Muscle of leg (tissue), 16 donors: ENCODE measurements at places on chromosomes 11 and 22. TPM values are rescaled to one million over a fixed set of nuclear protein-coding genes. Genes with fewer than 3 reads are reported as not detected.
A peak's percentile ranks its signal among the peaks of the same experiment; 100 is the strongest.

DNA sequence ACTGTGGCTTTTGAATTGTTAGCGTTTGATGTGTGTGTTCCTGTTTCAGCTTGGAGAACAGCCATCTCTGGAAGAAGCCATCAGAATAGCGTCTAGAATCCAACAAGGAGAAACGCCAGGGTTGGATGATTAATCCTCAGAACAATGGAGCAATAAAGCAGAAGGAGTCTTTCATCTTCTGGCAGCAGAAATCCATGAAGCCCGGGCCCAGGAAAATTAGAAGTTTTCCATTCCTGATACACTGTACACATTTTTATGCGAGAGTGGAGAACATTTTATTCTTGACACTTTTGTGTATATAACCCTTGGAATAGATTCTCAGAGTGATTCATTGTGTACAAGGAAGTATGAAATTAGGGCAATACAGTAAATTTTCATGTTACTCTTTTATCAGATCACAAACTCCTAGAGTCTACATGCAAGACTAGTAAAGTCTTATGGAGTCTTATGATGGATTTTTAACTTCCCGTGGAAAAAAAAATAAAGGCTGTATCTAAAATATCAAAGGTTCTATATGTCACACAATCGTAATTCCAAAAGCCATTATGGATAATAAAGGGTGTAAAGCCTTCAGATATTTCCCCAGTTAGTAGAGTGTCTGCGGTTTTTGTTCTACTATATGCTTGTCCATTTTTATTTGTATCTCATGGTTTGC lies 45.9 kb upstream of the WEE1 start:
- peak; percentile 91 for DNase-seq

DNA sequence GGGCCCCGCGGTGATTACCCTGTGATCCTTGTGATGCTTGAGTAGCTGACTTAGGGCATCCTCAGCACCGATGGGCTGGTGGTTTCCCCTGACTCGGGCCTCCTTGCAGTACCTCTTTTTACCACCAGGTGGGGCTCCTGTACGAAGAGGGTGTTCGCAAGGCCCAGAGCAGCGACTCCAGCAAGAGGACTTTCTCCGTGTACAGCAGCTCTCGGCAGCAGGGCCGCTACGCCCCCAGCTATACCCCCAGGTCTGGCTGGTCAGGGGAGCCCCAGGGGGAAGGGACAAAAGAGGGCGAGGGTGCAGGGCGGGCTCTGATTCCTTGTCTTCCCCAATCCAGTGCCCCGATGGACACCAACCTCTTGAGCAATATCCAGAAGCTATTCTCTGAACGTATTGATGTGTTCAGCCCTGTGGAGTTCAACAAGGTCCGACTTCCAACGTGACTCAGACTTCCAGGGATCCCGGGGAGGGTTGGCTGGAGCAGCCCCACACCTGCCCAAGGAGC lies 1.3 kb upstream of the TM7SF2 start:
- peak; percentile 88 for DNase-seq

DNA sequence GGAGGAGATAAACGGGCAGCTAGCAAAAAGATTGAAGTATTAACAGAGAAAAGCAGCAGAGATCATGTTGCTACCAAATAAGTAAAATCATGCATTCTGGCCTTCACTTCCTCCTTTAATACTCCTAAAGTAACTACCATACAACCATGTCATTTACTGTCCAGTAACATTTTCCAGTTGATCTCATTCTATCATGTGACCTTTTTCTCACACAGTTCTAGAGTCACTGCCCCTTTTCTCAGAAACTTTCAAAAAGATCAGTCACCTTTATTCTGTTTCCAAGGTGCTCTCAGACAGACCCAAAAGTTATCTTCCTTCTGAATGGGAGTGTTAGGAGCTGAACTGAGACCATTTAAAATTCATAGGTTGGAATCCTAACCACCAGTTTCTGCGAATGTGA lies 984.4 kb downstream of the FAM181B start:
- DNase-seq: no peak

DNA sequence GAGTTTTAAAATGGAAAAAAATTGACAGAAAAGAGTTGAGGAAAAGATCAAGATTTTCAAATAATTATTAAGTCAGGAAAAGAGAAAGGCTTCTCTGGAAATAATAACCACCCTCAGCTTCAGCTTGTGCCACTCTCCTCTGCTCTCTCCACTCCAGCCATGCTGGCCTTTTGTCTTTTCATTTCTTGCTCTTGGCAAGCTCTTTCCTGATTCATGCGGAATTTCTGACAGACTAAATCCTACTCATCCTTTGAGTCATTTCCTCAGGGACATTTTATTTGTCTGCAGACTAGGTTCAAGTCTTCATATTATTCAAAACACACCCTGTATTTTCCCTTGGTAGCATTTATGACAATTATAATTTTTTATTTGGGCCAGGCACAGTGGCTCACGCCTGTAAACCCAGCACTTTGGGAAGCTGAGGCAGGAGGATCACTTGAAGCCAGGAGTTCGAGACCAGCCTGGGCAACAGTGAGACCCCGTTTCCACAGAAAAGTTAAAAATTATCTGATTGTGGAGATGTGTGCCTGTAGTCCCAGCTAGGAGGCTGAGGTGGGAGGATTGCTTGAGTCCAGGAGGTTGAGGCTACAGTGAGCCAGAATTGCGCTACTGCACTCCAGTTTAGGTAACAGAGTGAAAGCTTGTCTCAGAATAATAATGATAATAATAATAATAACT lies 7.8 kb upstream of the P4HA3 start:
- peak; percentile 83 for DNase-seq

Gene OR1S2
- total RNA-seq: not detected

DNA sequence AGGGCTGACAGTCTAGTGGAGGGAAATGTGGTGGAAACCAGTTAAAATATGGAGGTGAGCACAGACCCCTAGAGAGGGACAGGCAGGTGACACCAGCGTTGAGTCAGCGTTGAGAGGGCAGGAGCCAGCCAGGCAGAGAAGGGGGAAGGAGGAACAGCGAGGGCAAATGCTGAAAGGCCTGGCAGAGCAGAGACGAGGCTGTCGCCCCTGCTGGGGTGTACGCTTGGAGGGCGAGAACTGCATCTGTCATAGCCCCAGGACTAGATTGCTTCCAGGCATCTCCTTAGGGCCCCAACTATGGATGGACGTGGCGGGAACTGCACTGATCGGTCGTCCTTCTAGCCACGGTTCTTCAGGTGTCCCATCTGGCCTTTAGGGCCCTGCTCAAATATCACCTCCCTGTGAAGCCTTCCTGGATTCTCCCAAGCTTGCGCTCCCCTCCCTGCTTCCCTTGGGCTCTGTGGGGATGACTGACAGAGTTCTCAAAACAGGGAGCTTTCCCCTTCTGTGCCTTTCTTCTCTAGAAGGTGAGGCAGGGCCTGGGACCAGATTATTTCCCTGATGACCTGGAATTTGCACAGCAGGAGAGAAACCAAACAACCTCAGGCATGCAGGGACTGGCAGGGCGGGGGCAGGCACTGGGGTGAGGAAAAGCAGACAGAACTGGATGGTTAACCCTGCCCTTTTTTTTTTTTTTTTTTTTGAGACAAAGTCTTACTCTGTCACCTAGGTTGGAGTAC lies 11.1 kb downstream of the SYNGR1 start:
- DNase-seq: no peak

Gene ACTN3
- total RNA-seq: 81.6 TPM

Gene SCGB1D2
- total RNA-seq: not detected

DNA sequence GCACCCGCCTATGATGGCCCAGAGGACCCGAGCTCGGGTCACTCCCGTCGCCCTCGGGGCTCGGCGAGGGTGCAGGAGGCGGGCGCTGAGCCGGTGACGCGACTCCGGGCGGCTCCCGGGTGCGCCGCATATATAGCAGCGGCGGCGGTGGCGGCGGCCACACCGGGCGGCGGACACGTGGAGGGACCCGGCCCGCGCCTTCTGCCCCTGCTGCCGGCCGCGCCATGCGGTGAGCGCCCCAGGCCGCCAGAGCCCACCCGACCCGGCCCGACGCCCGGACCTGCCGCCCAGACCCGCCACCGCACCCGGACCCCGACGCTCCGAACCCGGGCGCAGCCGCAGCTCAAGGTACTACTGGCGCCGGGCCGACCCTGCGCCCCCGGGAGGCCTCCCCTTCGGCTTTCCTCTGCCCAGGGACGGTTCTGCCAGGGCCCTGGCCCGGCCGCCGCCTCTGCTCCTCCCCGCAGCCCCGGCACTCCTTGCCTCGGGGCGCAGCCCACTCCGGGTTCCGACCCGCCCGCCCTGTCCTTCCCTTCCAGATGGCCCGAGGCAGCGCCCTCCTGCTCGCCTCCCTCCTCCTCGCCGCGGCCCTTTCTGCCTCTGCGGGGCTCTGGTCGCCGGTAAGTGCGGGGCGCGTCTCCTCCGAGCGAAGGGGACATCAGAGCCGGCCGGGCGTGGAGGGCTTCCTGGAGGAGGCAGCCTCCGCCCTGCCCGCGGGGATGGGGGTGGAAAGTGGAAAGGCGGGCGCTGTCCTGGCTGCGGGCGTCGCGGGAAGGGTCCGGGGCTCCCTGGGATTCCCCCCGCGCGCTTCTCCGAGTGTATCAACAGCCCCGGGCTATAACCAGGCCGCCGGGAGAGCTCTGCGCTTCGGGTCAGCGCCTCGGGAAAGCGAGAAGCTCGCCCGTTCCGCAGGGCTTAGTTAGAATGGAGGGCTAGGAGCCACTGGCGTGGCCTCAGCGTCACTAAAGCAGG lies at the start of gene GAL:
Gene GAL (plus strand): TSS at position 160 of the 972 bp plus-strand sequence. CDS start 380 bp downstream, at position 540.
- no peak for DNase-seq

GRCh38 chr11:18347471-18348125 lies 25.2 kb downstream of the GTF2H1 start:
- DNase-seq: peak; percentile 39

- no peak for DNase-seq
Measured at GRCh38 chr11:121936781-121937447, 179.1 kb downstream of the BLID start.

- peak; percentile 88 for DNase-seq
Measured at GRCh38 chr22:37018815-37019308, 385 bp downstream of the TST start.

DNA sequence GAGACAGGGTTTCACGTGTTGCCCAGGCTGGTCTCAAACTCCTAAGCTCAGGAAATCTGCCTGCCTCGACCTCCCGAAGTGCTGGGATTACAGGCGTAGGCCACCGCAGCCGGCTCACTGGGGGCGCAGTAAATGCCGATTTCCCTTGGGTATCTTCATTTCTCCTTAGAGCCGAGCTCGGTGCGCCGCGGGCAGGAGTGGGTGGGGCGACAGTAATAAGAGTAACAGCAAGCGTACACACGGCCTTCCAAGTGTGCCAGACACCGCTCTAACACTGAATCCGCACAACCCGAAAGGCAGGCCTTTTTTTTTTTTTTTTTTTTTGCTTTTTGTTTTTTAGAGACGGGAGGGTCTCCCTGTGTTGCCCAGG lies 500 bp upstream of the ADSL start:
- DNase-seq: no peak
